ENCODE measurements at places on chromosomes 1 and 21.

GRCh38 chr21:31656199-31657095 is 3.0 kb upstream of the SOD1 start:
- DNase-seq = no peak

- no peak for DNase-seq
Observed at GRCh38 chr1:156460525-156460924, 40.0 kb downstream of the MEF2D start.

DNA sequence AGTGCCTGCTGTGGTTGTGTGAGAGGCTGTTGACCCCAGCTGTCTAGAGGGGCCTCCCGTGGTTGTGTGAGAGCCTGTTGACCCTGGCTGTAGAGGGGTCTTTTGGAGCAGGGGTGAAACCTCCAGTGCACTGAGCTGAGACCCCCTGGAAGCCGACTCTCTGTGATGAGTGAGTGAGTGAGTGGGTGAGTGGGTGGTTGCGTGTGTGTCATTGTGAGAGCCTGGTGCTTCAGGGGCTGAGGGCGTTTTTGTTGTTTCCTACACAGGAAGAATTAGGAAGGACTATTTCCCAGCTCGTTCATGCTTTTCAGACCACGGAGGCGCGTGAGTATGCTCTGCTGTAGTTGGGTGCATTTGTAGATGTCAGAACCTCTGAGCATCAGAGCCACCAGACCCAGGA is 3.0 kb downstream of the RRP1 start:
- DNase-seq = no peak

- no peak for DNase-seq
Observed at GRCh38 chr1:157307491-157307890, 169.3 kb upstream of the ETV3 start.

GRCh38 chr1:201214461-201214860 is 23.8 kb downstream of the IGFN1 start:
- no peak for DNase-seq

DNA sequence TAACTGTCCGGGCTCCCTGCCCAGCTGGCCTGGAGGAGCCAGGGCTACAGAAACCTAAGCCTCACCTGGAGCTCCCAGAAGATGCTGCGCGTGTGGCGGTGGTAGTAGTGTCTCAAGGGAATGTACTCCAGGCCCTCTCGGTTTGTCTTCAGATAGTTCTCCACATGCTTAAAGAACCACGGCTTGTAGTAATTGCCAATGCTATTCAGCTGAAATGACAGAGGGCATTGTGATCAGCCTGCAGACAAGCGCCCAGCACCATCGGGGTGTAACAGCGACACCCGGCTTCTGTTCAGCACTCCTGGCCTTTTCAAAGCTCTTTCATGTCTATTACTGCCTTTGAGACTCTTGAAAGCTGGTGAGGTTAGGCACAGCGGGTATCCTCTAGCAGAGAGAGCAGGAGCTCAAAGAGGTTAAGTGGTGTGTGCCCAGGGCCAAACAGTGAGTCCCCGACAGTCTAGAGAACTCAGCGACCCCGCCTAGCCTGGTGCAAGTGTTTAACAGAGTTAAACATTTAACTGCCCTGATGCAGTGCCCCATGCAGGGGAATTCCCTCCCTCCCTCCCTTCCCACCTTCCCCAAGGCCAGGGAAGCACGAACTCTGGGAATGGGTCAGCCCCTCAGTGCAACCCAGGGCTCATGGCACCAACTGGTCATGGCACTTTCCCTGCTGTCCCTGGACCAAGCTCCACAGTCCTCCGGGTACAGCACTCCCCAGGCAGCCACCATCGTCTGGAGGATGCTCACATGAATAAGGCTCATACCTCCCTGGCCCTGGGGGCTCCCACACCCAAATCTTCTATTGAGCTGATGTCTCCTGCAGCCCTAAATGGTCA is 21.5 kb downstream of the DHCR24 start:
- DNase-seq = no peak

- no peak for DNase-seq
Observed at GRCh38 chr1:230545181-230545580, 97.1 kb upstream of the COG2 start.

DNA sequence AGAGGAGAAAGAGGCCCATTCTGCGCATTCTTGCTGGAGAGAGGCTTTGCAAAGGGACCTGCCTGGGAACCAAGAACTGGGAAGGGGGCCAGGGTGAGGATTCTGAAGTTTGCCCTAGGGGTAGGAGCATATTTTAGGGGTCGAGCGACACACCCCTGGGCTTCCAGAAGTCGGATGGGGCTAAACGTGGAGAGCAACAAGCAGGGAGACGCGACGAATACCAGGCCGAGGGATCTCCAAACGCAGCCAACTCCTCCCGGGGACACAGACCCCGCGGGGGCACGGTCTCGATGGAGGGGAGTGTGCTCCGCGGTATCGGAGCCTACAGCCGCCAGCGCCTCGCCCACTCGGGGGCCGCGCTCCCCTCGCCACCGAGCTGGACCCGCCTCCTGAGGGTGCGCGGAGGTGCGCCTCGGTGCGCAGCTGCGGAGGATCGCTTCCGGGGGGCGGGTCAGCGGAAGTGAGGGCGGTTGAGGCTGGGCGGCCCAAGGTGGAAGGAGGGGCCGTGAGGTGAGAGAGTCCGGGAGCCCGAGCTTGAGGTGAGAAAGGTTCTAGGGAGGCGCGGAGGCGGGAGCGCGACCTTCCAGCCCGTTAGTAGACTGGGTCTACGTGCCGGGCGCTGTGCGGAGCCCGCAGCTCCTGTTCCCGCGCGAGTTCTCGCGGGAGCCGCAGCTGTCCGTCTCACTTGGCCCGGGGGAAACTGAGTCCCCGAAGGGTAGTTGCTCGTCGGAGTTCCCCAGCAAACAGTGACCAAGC is at the start of gene MTFR1L:
Gene MTFR1L (plus strand): TSS at position 464 of the 756 bp plus-strand sequence. CDS start 3,151 bp downstream, outside the sequence.
- peak; percentile 73 for DNase-seq

GRCh38 chr1:150092180-150092791 is 24.7 kb downstream of the VPS45 start:
- no peak for DNase-seq

DNA sequence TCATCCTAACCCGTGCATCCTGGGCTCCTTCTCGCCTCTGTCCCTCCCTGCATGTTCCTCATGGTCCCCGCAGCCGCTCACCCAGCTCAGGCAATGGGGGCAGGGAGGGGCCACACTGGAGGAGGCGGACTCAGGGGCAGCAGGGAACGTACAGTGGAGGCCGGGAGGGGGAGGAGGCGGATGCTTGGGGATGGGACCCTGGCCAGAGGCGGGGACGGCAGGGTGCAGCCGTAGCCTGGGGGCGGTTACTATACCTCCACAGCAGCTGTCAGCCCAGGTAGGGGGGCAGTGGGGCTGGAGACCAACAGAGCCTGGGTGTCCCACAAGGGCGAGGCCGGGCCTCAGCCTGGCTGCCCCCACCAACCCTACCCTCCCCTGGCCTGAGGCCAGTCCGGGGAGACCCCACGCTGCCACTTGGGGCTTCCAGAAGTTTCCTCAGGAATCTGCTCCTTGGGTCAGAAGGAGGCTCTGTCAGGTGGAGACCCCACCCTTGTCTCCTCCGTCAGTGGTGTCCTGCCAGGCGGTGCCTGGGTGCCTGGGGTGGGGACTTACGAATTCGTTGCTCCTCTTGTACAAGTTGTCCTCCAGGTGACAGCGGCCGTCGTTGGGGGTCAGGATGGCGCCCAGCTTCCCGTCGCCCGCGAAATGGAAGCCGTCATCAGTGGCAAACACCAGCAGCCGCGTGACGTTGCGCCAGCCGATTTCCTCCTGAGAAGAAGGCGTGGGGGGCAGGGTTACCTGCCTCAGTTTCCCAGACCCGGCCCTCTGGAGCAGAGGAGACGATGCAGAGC is 20.7 kb downstream of the ITGB2 start:
- no peak for DNase-seq

DNA sequence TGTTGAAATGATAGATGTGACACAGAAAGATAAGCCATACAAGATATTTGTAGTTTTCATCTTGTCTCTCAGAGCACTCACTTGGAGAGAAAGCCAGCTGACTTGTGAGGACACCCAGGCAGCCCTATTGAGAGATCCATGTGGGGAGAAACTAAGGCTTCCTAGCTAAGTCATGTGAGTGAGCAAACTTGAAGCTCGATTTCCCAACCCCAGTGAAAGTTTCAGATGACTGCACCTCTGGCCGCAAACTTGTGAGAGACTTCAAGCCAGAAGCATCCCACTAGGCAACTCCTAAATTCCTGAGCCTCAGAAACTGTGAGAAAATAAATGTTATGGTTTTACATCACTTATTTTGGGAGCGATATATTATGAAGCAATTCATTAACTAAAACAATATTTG is 832.3 kb downstream of the LTN1 start:
- DNase-seq = no peak

DNA sequence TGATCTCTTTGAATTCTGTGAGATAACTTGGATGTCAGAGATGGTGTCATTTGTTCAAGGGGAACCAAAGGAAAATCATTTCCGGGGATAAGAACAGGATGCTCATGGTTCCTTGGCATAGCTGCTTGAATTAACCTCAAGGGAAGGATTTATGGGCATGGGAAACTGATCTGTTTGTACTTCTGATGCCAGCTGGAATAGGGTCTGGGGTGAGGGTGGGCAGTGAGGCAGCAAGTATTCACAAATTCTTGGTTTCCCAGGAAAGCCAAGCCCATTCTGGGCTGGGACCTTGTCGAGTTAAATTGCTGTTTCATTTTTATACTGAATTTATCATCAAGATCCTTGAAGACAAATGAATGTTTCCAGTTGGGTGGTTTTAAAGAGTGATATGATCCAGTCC is 14.1 kb downstream of the INTS3 start:
- DNase-seq = no peak

- no peak for DNase-seq
Observed at GRCh38 chr1:87880764-87881163, 552.1 kb downstream of the LMO4 start.

DNA sequence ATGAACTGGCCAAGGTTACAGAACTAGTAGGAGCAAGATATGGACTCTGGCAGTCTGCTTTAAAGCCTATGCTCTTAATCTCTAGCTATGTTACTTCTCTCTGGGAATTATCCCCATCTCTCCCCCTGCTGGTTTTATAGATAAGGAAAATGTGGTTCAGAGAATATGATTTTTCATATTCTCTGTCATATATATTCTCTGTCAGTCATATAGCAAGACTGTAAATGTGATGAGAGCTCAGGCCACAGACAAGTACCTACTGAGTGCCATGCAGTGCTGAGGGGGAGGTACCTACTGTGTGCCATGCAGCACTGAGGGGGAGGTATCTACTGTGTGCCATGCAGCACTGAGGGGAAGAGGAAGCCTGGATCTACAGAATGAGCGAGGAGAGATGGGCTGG is 220.3 kb upstream of the FGGY start:
- DNase-seq = no peak

- peak; percentile 43 for DNase-seq
Observed at GRCh38 chr1:202967684-202968281, 726 bp upstream of the CYB5R1 start.

DNA sequence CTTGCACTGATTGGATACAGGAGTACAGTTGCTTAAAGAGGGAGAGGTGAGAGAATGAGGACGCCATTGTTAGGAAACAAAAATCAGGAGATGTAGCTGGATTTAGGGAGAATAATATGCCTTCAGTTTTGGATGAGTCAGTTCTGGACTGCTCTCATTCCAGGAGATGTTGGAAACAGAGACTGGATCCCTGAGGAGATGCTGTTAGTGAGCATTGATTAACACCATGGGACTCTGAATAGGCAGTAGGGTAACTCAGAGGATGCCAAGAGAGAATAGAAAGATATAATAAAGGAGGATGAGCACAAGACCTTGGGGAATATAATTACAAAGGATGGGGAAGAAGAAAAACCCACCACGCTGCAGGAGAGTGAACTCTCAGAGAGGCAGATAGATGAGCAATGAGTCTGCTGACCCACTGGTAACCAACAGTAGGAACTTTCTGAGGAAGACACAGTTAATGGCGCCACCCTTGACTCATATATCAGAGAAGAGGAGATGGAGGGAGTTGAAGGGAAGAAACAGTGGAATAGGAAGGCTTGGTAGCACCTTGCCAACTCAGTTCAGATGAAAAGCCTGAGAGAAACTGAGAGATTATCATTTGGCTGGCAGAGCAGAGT is 10.5 kb downstream of the KCNJ15 start:
- DNase-seq = no peak

DNA sequence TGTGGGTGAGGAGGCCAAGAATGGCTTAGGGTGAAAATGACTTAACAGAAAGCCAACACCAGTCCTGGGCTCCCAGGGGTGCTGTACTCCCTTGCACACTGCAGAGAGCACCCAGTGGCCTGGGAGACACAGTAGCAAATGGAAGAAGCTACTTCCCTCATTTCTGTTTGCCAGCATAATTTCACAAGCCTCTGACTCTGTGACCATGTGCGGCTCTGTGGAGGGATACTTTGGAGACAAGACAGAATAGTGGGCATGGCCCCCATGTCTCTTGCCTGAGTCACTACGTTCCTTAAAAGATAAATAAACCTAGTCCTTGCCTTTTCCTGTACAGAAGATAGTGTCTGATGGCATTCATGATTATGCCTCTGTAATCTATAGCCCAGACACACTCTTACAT is 38.1 kb downstream of the TRIM62 start:
- DNase-seq = no peak

DNA sequence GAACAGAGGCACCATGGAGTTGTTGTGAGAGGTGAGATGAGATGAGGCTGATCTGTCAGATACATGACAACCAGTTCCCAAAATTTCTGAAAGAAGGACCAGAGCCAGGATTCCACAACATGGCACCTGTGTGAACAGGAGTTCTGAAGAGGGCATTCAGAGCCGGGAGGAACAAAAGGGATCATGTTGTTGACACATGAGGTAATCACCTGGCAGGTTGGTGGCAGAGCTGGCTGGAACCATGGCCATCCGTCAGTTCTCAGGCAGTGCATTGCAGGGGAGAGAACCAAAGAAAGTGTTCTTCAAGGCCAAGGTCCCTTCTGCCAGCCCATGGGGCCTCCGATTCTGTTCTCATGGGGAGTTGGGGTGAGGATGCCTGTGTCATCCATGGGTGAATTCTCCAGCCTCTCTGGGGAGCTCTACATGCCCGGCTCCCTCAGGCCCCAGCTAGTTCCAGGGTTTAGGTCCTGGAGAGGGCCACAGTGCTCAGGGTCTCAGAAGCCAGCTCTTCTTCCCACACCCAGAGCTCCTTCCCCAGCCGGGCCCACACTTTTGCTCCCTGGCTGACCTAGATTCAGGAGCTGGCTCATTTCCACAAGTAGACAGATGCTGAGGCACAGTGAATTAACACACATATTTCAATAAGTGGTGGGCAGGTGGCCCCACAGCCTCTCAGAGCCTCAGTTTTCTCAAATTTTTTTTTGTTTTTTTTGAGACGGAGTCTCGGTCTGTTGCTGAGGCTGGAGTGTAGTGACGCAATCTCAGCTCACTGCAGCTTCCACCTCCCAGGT is 49.1 kb upstream of the CTPS1 start:
- no peak for DNase-seq

All from NCI-H1436 (cell line).